ENCODE measurements at places on chromosomes 16 and 17. TPM values are rescaled to one million over a fixed set of nuclear protein-coding genes. Genes with fewer than 3 reads are reported as not detected.

DNA sequence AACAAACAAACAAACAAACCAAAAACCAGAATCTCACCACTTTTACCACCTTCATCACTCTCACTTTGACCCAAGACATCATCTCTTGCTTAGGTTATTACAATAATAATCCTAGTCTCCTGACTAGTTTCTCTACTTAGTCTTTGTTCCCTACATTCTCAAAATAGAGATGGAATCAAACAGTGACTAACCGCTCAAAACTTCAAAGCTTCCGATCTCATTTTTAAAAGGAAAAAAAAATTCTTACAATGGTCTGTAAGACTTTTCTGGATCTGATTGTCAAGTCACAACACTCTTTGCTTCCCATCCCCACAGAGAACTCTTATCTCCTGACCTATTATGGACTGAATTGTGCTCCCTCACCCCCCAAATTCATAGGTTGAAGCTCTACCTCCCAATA lies 60.9 kb downstream of the SPAG9 start:
- no peaks in the 10 kb centered on the region for H3K36me3 ChIP-seq
- H3K27me3 ChIP-seq, result no peaks in the 10 kb centered on the region
- no peak for DNase-seq
- peaks cover 21% of the 10 kb centered on the region for H3K4me1 ChIP-seq
- no peak overlapping the region for H3K27ac ChIP-seq

DNA sequence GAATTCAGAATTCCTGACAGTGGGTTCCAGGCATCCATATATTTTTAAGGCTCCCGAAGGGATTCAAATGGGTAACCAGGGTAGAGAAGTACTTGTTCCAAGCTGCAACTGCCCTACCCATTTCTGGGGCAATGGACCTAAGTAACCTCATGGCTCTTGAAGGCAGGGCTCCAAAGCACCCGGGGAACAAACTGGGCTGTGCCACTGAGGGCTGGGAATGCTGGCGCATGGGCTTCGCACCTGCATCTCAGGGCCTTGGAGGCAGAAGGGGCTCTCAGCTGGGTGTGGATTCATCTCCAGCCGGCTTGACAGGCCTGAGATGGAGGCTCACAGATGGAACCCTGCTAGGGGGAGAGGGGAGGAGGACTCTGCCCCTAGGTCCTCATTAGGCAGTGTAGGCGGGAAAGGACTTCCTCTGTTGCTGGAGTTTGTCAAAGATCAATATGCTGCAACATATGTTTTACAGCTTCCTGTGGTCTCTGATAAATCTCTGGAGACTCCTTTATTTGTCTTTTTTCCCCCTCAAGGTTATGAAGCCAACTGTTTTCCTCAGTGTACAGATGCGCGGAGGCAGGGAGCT lies 232.3 kb upstream of the NLRP1 start:
- DNase-seq, result no peak
- H3K4me1 ChIP-seq, result no peaks in the 10 kb centered on the region
- H3K36me3 ChIP-seq, result no peaks in the 10 kb centered on the region
- no peak overlapping the region for H3K4me3 ChIP-seq

- peaks cover 17% of the 10 kb centered on the region for H3K4me1 ChIP-seq
- no peak for DNase-seq
- no peaks in the 10 kb centered on the region for H3K36me3 ChIP-seq
- H3K27me3 ChIP-seq, result no peaks in the 10 kb centered on the region
These were observed 20.3 kb downstream of the COPRS start for GRCh38 chr17:31838636-31839225.

ZPBP2 gene
- total RNA-seq, result not detected

DNA sequence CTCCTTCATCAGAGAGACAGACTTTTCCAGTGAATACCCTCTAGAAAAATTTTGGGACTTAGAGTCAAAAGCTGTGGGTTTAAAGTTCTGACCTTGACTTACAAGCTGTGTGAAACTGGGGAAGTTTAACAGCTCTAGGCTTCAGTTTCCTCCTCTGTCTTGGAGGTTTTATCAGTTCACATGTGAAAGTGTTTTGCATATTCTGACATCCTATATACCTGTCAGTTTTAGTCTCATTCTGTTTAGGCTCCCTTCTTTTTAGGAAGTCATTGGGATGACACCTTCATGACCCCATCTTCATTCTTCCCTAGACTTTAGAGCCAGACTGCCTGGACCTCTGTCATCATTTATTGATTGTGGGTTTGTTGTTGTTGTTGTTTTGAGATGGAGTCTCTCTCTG lies 44.4 kb downstream of the YPEL2 start:
- no peak overlapping the region for H3K27ac ChIP-seq
- no peaks in the 10 kb centered on the region for H3K27me3 ChIP-seq
- DNase-seq, result no peak
- no peak overlapping the region for H3K4me3 ChIP-seq
- H3K36me3 ChIP-seq, result no peaks in the 10 kb centered on the region
- H3K4me1 ChIP-seq, result peaks cover 85% of the 10 kb centered on the region

DNA sequence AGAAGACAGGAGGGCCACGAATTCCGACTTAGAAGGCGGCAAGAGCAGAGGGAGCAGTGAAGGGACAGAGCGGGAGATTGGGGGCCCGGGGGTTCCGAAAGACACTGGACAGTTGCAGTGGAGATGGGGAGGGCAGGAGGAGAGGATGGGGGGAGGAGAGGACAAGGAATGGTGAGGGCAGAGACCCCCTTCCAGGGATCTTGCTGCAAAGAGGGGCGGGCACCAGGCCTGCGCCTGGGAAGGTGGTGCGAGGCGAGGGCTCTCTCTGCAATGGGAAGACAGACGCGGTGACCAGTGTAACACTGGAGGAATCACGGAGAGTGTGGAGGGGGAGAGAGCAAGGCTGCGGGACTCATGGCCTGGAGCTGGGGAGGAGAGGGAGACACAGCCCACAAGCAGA lies 185.2 kb downstream of the RBFOX3 start:
- H3K27me3 ChIP-seq, result peaks cover 57% of the 10 kb centered on the region
- DNase-seq, result no peak
- H3K4me3 ChIP-seq, result no peak overlapping the region

FNDC8 gene
- total RNA-seq, result not detected

- no peaks in the 10 kb centered on the region for H3K4me1 ChIP-seq
- H3K36me3 ChIP-seq, result no peaks in the 10 kb centered on the region
- no peak overlapping the region for H3K4me3 ChIP-seq
- peaks cover under 1% of the 10 kb centered on the region for H3K27me3 ChIP-seq
- no peak overlapping the region for H3K27ac ChIP-seq
These were observed 123.6 kb upstream of the CDC42EP4 start for GRCh38 chr17:73435412-73435811.

GSG1L gene
- total RNA-seq, result 0.64 TPM

GRCh38 chr17:38743556-38744171 lies 4.5 kb downstream of the PCGF2 start:
- H3K27me3 ChIP-seq, result no peaks in the 10 kb centered on the region
- H3K36me3 ChIP-seq, result peaks cover 14% of the 10 kb centered on the region

DNA sequence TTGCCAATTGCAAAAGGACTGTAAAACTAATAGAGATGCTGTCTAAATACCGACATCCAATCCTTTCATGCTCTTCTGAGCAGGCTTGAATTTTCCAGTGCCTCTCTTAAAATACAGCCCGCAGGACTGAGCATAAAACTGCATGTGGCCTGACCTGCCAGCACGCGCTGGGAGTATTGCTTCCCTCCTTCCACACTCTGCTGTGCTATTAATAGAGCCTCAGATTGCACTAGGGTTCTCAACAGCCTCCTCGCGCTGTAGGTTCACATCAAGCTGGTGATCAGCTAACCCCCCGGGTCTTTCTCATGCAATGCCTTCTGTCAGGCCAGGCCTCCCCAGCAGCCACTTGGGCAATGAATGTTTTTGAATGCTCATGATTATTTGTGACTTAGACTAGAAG lies 14.2 kb upstream of the MSI2 start:
- H3K27me3 ChIP-seq, result no peaks in the 10 kb centered on the region
- H3K36me3 ChIP-seq, result no peaks in the 10 kb centered on the region
- no peak for DNase-seq
- H3K4me3 ChIP-seq, result no peak overlapping the region
- H3K27ac ChIP-seq, result no peak overlapping the region

DNA sequence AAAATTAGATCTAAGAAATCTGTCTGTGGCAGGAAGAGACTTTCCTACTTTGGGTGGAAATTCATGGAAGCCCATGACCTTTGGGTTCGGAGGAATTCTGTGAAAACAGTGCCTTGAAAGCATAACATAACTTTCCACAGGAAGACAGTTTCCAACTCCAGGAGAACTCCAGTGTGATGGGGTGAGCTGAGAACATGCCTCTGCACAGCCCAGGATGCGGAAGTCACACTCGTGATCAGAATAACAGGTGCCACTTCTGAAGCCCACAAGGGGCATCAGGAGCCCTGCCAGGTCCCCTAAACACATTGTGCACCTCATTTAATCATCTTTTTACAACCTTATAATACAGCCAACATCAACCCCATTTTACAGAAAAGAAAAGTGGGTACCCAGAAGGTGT lies 9.7 kb downstream of the TVP23A start:
- H3K36me3 ChIP-seq, result no peaks in the 10 kb centered on the region
- no peaks in the 10 kb centered on the region for H3K27me3 ChIP-seq
- no peak for DNase-seq
- no peak overlapping the region for H3K4me3 ChIP-seq
- no peaks in the 10 kb centered on the region for H3K4me1 ChIP-seq

DNA sequence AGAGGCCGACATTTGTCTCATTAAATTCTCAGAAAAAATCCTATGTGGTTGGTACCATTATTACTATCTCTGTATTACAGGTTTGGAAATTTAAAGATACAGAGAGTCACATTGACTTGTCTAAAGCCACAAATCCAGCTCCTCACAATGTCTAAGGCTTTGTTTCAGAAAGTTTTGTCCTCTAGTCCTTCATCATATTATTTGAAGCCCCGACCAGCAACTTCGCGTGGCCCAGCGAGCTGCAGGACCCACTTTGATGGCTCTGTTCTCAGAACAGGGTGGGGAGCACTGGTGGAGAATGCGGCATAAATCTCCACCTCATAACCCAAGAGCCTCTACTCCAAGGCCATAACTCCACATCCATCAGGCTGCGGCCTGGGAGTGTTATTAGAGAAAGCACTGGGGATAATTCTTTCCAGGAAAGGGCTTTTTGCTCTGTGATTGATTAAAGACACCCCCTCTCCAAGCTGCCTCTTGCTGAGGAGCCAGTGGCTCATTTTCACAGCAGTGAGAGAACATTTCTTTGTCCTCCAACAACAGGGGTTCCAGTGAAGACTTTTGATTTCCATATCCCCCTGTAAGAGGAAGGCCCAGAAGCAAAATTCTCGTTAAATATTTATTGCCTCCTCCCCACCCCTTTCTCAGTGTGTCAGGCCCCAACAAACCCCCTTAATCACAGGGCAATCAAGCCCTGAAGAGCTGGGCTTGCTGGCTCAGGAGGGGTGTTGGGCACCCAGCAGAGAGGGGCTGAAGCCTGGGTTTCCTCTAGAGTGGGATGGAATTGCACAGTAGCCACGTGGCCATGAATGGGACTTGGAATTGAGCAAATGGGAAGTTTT lies 113.7 kb upstream of the CDH11 start:
- no peaks in the 10 kb centered on the region for H3K4me1 ChIP-seq
- no peaks in the 10 kb centered on the region for H3K36me3 ChIP-seq
- DNase-seq, result no peak
- no peaks in the 10 kb centered on the region for H3K27me3 ChIP-seq
- H3K27ac ChIP-seq, result no peak overlapping the region
- no peak overlapping the region for H3K4me3 ChIP-seq

GRCh38 chr17:46976626-46977270 lies 2.3 kb downstream of the RPRML start:
- peaks cover 34% of the 10 kb centered on the region for H3K27me3 ChIP-seq
- H3K4me3 ChIP-seq, result no peak overlapping the region
- H3K36me3 ChIP-seq, result no peaks in the 10 kb centered on the region
- no peak for DNase-seq

DNA sequence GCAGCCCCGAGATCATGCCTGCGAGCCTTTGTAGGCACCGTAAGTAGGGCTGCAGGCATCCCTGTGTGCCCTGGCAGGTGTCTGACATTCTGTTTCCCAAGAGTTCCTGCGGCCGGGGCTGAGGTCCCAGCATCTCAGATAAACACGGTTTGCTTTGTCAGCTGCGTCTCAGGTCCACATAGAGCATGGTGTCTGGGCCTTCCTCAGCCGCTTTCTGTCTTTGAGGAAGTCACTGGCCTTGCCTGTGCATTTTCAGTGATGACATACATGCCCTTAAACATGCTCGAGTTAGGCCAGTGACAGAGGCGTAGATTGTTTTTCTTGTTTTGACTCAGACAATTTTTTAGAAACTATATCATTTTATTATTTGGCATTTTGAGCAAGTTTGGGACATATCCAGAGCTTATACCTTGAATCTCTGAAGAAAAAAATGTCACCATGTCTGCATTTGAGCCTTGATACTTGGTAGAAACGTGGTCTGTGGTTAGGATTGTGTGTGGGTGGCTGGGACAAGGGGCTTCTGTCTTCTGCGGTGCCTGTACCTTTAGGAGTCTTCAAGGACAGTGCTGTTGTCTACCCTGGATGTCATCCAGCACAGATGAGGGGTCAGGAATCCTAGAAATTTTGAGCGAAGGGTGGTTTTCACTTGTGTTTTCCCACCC lies 105.8 kb downstream of the SNX29 start:
- peaks cover under 1% of the 10 kb centered on the region for H3K4me1 ChIP-seq
- no peak overlapping the region for H3K27ac ChIP-seq
- no peak overlapping the region for H3K4me3 ChIP-seq
- no peaks in the 10 kb centered on the region for H3K27me3 ChIP-seq
- peak; percentile 38 for DNase-seq
